Stimulated activated CD8-positive, alpha-beta memory T cell treated with anti-CD3 and anti-CD28 coated beads, Interleukin-4, amount 100 ng/mL, for 1 hour (primary cell): ENCODE measurements at places on chromosomes 7 and 10.

DNA sequence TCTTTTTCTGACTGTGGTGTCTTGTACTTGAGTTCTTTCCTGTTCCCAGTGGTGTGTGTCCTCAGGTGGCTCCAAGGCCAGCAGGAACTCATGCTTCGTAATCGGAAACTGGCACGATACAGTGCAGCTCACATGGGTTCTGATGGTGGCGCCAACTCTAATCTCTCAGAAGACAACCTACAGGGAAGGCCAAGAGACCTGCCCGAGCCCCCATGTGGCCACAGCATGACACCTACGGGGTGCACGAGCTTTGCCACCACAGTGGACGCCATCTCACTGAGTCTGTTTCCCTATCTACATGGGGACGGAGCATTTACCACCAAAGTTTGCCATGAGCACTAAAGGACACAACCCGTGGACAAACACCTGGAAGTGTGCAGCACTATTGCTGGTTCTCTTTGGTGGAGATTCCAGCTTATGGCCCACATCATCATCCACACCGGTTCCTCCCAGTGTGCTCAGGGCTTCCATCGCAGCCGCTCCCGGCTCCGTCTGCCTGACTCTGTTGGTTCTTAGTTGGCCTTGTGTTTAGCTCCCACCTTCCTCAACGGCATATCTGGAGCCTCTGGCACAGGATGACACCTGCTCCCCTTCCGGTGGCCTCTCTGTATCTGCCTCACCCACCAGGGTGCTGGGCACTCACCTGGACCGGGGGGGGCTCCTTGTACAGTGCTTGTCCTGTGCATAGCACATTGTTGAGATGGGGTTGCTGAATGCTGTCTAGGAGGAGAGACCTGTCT is 586.6 kb upstream of the MKI67 start:
- no peak for DNase-seq

GRCh38 chr7:54785261-54785660 is 26.2 kb upstream of the SEC61G start:
- DNase-seq = no peak

- DNase-seq = no peak
Observed at GRCh38 chr7:2224934-2225333, 7.8 kb downstream of the MAD1L1 start.

GRCh38 chr7:132100483-132100882 is 475.8 kb downstream of the PLXNA4 start:
- DNase-seq = no peak

DNA sequence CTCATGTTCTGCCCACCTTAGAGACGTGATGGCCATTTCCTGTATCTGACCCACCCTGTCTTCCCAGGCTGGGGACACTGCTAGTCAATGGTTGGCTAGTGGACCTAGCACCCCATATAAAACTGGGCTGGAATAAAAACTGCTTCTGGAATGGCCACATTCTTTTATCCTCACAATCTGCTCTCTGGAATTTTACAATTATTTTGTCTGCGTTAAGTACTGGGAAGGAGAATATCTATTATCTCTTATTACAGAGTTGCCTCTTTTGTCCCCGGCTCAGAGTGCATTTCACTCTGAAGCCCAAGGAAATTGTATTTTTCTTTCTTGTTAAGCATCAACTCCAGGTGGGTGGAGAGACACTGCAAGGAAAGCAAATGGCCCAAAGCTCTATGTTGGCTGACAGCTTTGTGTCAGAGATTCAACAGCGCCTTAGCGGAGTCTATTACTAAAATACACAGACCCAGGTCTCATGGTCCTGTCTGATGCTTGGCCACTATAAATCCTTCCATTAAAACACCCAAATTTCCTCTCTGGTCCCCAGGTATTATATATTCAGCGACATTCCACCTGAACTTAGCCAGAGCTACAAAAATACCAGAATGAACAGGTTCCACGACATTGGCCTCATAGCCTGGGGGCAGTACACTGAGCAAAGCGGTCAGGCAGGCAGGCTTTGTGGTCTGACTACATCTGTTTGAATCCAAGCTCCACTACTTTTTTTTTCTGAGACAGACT is 121.7 kb downstream of the PRPF18 start:
- DNase-seq = no peak
